ENCODE measurements at places on chromosomes 1 and 21.

GRCh38 chr1:167439301-167439988 lies 78.9 kb downstream of the CD247 start:
- peak; percentile 44 for DNase-seq

GRCh38 chr1:5271264-5271663 lies 616.9 kb downstream of the AJAP1 start:
- DNase-seq: no peak

DNA sequence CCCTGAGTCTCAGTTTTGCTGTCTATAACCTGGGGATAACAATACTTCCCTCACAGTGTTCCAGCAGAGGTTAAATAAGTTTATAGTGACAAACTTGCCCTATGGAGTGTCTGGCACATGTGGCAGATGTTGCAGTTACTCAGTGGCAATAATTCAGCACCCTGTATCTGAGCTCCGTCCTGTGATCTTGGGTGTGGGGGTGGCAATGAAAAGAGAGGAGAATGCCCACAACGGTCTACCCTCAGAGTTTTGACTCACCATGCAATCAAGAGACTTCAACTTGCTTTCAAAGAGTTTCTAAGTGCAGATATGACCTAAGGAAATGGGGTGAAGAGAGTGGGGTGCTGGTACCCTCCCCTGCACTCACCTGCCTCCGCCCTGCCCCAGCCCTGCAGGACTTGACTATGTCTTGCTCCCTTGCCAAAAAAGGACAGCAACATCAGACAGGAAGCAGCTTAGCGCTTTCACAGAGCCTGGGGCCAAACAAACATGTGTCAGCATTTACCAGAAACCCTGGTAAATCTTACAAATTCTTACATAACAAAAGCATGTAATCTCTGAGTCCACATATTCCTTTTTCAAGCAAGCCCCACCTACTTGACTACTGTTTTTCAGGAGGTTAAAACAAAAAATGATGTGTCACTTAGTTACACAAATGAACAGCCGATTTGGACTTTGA lies 185.1 kb upstream of the CAMK1G start:
- peak; percentile 95 for DNase-seq

GRCh38 chr1:108512239-108513043 lies 47.5 kb upstream of the EEIG2 start:
- peak; percentile 51 for DNase-seq

DNA sequence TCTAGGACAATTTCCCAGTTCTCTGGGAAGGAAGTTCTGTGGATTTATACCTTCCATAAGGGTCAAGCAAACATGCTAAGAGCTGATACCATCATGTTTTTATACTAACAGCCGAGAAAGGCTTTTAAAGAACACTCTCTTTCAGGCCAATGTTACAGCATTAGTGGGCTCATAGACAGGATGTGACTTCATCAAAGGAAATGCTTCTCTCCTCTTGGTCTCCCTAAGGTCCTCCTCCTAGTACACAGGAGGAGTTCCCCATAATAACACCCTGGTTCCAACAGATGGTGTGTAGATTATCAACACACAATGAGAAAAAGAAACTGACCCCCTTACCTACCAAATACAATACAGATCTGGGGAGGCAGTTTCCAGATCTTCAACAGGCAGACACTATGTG lies 26.7 kb upstream of the GLIS1 start:
- DNase-seq: peak; percentile 79

DNA sequence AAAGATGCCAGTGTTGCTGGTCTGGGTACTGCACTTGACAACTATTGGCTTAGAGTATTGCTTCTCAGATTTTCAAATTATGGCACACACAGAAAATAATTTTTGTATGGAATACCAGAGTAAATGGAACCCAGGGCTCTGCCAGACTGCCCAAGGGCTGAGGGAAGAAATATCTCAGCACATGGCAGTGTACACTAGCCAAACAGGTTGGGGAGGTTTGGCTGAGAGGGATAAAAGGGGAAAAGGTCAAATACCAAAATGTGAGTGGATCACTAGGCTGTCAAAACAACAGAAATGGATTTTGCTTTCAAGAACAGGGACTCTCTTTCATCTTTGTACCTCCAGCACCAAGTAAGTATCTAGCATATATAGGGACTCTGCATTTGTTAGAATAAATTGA lies 3.0 kb upstream of the RGS8 start:
- DNase-seq: no peak

DNA sequence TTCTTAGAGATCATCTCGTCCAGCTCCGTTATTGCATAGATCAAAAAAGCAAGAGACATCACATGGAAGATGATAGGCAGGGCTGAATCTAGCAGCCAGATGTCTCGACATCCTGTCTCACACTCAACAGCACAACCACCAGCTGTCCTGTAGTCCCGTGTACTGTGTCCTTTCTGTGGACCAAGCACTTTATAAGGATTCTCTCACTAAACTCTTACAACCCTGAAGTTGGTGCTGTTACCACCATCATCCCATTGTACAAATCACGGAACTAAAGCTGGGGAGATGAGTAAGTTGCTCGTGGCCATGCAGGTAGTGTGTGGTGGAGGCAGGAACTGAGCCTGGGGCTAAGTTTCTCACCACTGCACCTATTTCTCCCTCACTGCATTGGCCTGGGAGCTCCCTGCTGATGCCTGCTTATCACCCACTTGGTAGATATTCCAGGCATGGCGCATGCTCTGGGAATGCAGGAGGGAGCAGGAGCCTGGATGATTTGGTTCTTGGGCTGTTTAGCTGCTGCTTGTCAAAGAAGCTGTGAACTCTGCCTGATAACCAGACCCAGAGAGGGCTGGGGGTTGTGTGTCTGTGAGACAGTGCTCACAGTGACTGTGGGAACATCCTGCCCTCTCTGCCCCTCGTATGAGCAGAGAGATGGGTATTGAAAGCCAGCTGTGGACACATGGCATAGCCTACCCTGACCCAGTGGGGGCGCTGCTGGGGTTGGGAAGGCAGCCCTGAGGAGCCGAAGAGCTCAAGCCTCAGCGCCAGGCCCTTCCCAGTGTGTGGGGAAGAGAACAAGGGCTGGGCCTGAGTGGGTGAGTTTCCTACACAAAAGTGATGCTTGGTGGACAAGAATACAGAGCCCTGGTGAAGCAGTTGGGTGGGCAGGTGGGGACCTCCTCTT lies 13.6 kb downstream of the PPFIA4 start:
- no peak for DNase-seq

DNA sequence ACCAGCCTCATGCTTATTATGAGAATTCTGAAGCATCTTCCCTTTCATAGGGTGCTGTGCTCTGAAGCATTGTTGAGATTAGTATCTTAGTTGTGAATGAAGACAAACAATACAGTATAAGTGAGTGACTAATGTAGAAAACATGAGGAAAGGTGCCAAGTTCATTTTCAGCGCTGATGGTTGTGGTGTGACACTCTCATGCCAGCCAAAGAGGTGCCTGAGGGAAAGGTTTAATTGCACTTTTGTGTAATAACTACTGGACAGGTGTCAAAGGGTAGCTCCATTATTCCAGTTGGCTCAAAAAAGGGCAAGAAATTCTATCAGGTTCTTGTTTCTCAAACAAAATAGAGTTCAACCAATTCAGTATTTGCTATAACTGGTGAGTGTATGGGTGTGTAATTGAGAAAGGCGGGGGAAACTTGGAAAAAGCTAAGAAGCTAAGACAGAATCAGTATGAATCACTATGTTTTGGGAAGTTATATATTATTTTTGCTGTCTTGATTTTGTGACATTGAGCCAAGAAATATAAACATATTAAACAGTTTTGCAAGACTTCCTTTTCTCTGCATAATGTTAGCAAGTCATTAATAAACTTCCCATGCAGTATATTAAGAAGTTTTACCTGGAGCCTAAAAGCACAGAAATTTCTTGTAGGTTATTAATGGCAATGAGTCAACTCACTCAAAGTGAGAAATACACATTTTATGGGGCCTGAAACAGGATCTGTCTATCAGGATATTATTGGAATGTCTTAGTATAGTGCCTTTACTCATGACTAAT lies 31.8 kb downstream of the KCNK2 start:
- DNase-seq: peak; percentile 92

- peak; percentile 41 for DNase-seq
Observed at GRCh38 chr1:95084317-95085176, 11.8 kb upstream of the ALG14 start.

- no peak for DNase-seq
Observed at GRCh38 chr1:202628646-202629215, 81.5 kb downstream of the SYT2 start.

DNA sequence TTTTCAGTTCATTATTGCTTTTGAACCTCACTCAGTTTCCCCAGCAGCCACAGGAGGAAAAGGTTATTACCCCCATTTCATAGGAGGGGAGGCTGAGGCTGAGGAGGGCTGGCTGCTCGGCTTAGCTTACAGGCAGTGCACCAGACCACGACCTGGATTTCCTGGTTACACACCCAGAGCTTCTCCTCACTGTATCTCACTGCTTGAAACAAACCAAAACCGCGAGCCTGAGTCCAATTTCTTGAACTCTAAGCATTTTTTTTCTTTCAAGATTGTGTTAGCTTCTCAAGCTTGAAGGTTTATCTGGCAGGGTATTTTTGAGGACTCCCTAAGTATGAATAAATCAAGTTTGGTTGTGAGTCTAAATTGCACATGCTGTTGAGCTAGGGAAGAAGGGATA lies 188.9 kb upstream of the EDN2 start:
- peak; percentile 52 for DNase-seq

- DNase-seq: peak; percentile 48
Observed at GRCh38 chr1:33130297-33130696, 49.3 kb downstream of the AZIN2 start.

DNA sequence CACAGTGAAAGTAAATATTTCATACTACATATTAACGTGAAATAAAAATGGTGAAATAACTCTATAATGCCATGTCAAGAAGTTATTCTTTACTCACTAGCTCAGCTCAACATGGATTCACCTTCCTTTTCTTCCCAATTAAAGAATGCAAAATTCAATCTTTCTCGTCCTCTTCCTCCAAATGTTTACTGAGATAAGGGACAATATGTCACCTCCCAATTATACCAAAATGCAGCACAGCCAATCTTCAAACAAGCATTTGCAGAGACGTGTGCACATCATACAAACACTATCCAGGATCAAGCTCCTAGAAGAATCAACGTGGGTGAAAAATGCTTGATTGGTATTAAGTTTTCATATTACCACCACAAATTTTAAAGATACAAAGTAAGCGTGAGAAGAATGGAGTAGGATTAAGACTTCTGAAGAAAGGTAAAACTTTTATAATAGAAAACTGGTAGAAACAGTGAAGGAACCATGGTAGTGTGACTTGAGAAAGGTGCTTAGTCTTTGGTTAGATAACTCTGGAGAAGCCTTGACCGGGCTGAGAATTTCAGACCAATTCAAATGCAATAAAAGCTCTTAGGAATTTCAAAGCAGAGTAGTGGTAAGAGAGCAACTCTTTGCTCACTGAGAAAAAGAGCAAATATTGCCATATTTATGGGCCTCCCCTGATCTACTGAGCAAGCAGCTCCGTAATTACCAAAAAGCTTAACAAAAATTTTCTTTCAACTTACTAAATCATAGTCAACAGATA lies 7.2 kb downstream of the PTP4A2 start:
- DNase-seq: peak; percentile 25

DNA sequence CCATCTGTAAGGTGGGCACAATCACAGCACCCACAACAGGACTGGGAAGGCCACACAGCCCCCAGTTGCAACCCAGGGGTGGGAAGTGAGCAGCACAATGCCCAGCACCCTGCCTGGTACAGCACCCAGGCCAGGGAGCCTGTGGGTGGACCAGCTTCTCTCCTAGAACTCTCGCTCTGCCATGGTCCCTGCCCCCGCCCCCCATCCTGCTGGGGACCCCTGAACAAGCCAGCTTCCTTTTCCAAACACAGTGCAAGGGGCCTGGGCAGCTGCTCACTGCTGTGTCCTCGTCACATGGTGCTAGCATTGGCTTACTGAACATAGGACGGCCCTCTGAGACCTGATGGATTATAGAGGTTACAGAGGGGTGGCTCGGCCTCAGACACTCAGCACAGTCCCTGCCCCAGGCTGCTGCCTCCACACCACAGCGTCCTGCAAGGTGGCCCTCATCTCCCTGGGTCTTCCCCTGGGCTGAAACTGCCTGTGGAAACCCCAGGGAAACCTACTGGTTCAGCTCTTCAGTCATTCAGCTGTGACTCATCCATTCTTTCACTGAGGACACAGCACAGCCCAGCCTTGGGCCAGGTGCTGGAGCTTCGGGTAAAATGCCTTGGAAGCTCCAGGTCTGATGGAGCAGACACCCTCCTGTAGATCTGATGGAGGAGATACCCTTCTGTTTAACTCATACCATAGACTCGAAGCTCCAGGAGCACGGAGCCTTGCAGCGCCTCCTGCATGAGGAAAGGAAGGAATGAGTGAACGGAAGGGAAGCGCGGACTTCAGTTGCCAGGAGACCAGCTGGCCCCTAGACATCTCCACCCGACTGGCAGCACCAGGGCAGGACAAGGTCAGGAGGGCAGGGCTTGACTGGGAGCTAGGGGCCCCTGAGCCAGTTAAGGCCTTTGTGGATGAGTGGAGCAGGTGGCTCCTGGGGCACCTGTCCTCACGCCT lies 8.1 kb upstream of the PRDM16 start:
- DNase-seq: no peak

DNA sequence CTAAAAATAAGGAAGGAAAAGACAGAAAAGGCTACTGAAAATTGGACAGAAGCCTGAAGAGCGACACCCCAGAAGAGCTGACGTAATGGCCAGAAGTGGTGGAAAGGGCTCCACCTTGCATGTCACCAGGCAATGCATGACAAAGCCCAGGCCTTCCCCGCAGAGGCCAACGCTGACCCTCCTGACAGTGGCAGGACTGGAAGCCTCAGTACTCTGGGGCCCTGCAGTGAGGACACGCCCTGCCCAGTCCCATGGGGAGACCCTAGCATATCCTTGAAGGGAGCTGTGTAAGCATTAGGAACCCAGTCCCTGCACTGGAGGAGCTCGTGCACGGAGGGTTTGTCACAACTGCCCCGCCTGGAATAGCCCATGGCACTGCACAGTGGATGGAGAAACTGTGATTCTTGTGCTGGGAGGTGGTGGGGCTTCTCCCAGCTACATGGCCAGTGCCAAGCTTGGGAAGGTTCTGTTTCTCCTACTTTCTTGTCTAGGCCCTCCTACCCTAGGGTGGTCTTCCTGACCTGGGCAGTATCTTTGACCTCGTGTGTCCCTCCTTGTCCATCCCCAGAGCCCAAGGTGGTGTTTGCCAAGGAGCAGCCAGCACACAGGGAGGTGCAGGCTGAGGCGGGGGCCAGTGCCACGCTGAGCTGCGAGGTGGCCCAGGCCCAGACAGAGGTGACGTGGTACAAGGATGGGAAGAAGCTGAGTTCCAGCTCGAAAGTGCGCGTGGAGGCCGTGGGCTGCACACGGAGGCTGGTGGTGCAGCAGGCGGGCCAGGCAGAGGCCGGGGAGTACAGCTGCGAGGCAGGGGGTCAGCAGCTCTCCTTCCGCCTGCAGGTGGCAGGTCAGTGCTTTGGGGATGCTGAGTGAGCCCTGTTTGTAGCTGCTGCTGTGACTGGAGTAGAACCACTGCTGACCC lies 60.4 kb downstream of the OBSCN start:
- no peak for DNase-seq
